ENCODE measurements at places on chromosomes 4 and X.

DNA sequence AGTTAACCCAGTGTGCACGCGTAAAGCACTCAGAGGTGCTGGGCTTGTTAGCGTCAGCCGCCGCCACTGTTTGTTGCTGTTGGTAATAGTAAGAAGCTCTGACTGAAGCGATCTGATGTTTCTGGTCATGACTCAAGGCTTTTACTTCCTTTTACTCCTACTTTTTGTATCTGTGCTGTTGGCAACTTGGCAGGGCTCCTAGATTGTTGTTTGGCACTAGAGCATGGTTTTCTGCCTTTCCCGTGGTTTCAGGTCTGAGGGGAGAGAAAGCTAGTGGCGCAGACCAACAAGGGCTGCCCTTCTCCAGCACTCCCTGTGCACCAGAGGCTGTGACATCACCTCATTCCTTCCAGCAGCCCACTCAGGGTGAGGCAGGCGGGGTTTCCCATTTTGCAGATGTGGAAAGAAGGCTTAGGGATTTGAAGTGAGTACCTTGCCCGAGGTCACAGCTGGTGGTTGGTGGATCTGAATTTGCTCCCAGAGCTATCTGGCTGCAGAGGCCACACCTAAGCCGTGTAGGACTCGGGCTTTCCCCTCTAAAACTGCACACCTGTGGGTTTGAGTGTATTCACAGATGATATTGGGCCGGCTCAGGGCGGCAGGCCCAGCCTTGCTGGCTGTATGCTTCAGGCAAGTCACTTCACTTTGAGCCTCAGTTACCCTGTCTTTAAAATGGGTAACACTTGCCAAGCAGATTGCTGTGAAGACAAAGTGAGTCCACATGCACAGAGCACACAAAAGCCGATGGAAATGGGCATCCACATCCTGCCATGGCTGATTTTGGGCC is 51.2 kb upstream of the TADA2B start:
- DNase-seq, result peak; percentile 82

GRCh38 chr4:15563871-15564270 is 91.3 kb downstream of the FBXL5 start:
- no peak for DNase-seq

DNA sequence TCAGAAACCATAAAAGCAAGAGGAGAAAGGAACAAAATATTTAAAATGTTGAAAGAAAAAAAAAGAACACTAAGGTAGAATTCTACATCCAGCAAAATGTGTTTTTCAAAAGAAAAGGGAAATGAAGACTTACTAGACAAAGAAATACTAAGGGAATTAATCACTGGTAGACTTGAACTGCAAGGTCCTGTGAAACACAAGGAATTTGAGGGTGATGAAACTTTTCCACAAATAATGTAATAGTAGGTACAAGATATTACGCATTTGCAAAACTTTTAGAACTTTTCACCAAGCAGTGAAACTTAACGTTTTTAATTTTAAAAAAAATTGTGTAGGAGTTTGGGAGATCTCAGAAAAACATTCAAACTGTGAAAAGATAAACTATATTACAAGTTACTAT is 180.3 kb upstream of the MAGEB16 start:
- DNase-seq, result no peak

- DNase-seq, result no peak
Observed at GRCh38 chr4:102444752-102445151, 56.4 kb upstream of the NFKB1 start.

DNA sequence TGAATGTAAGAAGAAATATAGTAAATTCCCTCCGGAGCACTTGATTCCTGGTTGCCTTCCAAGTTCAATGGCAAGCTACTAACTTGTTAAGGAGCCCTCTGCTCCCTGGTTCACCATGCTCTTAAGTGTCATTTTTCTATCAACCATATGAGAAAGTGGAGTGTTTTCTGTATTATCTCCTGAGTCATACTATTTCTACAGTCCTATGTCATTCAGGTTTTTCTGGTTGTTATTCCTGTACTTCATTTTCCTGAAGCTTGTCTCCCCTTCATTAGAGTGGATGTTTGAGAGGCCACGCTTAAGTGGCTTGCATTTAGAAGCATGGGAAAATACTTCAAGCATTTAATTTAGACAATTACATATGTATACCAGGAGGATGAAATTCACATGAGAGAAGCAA is 14.7 kb upstream of the EPGN start:
- no peak for DNase-seq

DNA sequence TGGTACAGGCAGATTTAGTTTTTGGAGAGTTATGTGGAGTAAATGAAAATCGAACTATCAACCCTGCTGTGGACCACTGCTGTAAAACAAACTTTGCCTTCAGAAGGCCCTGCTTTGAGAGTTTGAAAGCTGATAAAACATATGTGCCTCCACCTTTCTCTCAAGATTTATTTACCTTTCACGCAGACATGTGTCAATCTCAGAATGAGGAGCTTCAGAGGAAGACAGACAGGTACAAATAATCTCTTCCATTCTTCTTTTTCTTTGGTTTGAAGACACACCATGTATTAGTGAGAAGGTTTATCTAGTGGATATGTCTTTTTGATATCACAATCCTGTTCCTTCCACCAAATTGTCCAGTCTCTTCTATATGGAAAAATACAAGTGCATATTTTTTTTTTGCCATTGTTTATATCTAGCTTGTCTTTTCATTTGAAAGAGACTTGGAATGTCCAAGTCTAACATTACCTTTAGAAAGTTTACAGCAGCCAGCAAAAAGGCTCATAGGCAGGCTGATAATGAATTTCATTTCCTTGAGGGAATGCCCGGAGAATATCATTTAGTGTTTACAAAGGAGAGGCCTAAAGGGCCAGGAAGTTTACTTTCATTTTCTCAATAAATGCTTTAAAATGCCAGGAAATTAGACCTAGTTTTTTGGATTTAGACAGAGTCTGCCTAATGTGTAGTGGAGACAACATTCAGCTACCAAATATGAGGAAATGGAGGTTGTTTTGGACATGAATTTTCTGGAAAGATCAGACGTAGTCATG is 18.6 kb downstream of the AFM start:
- DNase-seq, result no peak

GRCh38 chr4:124390861-124391260 is 321.7 kb downstream of the ANKRD50 start:
- no peak for DNase-seq

DNA sequence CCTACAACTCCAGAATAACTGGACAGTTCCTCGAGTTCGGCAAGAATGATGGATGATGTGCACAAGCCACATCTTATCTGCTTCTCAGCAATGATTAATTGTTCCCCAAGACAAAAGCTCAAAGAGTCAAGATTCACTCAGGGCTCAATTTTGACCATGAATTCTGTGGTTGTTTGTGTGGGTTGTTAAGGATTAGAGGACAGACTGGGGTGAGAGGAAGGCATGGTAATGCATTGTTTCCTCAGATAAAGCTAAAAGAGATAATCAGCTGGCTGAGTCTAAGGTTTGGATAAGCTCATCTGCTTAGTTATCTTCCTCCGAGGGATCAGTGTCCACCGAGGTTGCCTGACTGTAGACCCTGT is 161.0 kb downstream of the CPEB2 start:
- DNase-seq, result no peak

DNA sequence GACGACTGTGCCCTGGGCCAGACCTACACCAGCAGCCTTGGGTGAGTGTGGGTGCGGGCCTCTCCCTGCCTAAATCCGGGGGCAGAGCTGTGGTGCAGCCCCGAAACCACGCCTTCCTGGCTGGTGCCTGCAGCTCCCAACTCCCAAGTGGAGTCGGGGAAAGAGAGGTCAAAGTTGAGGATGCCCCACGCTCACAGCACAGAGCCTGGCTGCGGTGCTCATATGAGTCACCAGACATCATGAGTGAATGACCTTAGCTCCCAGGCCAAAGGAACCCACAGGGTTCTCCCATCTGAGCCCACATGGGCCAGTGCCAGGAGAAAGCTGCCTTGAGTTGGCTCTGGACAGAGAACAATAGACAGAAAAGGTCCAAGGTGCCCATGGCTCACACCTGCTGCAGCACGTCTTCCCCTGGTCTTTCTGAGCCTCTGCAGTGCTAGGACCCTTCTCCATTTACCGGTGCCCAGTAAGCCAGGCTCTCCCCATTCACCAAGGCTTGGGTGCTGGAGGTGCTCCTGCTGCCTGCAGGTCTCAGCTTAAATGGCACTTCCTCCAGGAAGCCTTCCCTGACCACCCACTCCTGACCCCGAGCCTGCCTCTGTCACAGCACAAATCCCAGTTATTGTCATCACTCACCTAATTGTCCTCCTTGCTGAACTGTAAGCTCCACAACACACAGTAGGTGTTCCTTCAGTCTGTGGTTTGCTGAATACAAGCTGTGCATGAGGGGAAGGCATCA is 224.2 kb downstream of the AFAP1 start:
- DNase-seq, result no peak

DNA sequence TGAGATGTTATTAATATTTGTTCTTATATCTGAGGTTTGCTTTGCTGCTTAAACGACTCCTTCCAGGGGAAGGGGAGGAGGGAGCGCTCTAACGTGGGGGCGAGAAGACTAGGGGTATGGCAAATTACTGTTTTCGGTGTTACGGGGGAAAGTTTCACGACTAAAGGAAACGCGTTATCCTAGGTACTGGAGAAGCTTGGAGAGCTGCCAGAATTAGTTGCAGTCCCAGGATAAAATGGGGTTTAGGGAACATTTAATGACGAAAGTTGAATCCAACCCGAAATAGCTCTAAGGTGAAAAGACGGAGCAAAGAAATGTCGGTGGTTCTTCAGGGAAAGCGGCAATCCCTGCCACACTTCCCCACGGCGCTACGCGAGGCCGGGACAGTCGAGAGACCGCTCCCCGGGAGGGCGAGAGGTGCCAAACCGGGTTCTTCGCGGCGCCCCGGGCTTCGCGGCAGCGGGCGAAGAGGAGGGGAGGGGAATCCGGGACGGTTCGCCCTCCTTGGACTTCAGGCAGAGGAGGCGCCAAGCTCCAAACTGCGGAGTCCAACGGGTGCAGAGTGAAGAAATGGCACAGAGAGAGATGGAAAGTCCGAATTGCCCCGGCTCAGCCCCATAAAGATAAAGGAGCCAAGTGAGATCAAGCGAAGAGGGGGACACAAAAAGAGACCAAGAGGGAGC is 724 bp downstream of the THOC2 start:
- DNase-seq, result no peak

GRCh38 chrX:131763674-131764073 is 219.8 kb downstream of the OR13H1 start:
- peak; percentile 91 for DNase-seq

DNA sequence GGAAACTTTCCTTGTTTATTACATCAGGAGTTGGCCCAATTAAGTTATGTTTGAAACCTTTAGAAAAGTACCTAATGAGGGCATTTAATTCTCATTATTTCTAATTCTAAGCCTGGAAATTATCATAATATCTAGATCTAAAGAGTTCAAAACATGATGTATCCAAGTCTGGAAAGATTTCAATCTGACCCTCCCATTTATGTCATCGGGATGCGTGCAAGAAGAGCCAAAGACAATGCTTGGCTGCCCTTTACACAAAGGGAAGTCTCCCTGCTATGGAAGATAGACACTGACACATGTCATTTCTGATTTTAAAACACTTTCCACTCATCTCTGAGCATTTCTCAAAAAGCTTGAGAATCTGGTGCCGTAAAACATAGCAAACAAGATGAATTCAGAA is 222.4 kb downstream of the ANTXR2 start:
- no peak for DNase-seq

DNA sequence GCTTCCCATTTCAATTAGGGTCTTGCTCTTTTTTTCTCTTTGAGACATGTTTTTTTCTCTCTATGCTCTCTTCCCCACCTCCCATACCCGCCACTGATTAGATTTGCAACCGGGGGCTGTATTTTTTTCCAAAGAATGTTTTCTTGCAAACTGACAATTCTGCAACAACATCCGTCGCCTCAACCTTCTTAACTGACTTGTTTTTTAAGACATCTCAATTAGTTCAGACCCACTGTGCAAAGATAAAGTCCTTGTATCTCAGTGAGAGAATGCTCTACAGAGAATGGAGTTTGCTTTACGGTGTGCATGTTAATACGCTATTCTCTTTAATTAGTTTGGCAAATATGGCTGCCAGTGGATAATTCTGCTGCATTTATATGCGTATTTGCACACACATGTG is 126.3 kb downstream of the UNC5C start:
- DNase-seq, result no peak

DNA sequence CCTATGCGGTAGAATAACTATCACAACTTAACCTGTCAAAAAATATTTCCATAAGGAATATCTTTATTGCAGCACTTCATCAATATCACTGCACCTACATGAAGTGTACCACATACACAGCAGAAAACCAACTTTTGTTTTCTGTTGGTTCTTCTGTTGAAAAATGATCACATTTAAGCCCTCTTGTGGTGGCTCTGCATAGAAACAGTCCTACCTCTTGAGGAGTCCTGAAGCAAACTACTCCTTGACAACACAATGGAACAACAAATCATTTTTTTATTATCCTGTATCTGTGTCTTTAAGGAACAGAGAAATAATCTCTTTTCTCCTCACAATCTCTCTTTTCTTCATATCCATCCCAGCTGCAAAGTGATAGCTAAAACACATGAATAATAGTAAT is 39.8 kb upstream of the ATOH1 start:
- no peak for DNase-seq

DNA sequence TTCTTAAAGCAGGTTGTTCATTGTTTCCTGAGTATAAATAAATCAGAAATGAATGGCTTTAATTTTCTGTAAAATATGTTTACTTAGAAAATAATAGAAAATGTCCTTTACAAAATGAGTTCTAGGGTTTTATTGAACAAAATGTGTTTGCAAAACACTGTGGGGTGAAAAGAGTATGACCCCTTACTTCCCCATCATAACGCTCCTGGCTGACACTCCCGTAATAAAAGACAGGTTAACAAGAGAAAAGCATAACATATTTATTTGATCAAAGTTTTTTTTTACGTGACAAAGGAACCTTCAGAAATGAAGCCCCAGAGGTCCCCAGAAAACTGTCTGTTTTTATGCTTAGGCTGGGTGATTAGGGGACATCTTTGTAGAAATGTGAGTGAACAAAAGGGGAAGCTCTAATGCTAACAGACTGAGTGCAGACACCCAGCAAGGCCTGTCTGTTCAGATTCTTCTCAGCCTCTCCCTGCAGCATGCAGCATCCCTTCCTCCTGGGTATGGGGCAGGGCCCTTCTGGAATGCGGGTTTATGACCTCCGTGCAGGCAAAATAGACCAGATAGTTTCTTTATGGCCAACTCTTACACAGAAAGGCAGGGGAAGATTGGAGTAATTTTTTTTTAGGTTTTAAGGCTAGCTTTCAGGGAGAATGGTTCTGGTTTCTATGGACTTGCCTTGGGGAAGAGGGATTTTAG is 26.1 kb downstream of the ZFP42 start:
- DNase-seq, result no peak

GRCh38 chr4:27206009-27206408 is 345.4 kb downstream of the STIM2 start:
- DNase-seq, result no peak

GRCh38 chrX:82711457-82711856 is 796.6 kb upstream of the POU3F4 start:
- no peak for DNase-seq

DNA sequence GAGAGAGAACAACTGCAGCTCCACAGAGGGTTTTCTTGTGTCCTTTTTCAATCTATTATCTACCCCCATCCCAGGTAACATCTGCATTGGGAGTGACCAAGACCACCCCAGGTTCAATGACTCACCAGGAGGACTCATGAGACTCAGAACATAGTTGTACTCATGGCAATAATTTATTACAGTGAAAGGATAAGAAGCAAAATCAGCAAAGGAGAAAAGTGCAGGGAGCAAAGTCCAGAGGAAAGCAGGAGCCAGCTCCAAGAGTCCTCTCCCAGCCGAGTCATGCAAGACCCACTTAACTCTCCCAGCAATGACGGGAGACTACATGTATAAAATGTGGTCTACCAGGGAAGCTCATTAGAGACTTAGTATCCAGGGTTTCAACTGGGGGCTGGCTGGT is 129.5 kb upstream of the RBPJ start:
- no peak for DNase-seq
